ENCODE measurements at places on chromosomes 6 and 20. TPM values are rescaled to one million over a fixed set of nuclear protein-coding genes. Genes with fewer than 3 reads are reported as not detected.

DNA sequence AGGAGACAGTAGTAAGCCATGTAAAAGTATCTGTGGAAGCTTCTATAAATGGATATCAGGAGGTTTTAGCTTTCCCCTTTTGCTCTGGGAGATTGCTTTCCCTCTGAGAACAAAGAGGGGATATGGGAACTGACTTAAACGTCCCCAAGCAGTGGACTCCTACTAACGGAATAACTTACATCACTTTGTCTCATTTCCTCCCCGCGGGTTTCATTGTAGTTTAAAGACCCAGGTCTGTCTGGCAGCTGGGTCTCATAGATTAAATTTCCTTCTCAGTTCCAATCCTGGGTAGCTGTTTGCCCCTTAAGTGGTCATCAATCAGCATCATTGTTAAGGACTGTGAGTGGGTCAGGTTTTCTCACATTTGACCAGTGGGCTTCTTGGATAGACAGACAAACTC, 68.7 kb downstream of the PLAGL1 start:
- DNase-seq: no peak

DNA sequence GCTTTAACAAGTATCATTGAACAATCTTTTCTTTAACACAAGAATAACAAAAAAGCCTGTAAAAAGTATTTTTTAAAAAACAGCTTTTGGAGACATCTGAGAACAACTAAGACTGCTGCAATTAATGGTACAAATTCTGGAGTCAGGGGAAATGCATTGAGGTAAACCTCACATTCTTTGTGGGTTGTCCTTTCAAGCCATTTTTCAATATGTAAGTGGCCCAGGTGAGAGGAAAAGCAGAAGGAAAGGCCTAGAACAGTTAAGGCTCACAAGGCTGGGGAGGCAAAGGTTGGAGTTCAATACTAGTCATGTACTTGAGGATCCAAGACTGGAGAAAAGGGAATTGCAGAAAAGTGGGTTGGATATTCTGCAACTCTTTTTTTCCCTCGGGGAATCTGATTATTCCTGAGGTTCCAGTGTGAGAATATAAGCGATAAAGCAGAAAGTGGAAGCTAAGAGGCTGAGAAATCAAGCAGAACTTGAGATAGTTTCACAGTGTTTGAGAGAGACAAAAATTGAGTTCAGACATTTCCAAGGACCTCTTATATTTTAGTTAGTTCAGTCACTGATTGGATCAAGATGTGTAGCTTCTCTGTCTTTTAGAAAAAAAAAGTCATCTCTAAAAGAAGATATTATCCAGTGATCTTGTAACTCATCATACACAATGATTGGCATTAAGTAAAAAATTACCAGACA, 25.0 kb upstream of the TXLNB start:
- no peak for DNase-seq

DNA sequence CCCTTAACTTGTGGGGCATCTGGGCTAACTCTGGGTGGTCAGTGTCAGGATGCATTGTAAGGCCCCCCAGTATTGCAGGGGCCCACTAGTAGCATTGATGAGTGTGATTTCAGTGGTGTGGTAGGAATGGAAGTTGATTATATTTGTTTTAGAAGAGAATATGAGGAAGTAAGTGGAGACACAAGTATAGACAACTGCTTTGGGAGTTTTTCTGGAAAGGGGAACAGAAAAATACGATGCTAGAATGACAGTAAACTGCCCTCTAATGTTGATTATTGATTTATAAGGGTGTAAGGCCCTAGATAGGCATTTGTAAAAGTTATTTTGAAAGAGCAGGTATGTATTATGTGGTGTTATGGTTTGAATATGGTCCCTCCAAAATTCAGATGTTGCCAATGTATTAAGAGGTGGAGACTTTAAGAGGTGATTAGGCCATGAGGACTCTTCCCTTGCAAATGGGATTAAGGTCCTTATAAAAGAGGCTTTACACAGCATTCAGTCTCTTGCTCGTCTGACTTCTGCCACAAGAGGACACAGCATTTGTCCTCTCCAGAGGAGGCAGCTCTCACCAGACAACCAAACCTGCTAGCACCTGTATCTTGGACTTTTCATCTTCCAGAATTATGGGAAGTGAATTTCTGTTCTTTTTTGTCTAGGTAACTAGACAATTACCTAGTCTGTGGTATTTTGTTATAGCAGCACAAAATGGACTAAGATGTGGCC, 135.9 kb upstream of the DTNBP1 start:
- DNase-seq: no peak

- no peak for DNase-seq
These were observed 209.9 kb downstream of the ALDH8A1 start for GRCh38 chr6:134740027-134740373.

Gene HSPA1A
- 152 TPM for total RNA-seq

Gene PPP1R3D
- 8.5 TPM for total RNA-seq

- DNase-seq: no peak
These were observed 353.6 kb downstream of the ADGRB3 start for GRCh38 chr6:68988698-68989097.

Gene SLC22A3
- 11.0 TPM for total RNA-seq

Gene NKAIN4
- 4.0 TPM for total RNA-seq

- DNase-seq: no peak
These were observed 42.6 kb upstream of the PREP start for GRCh38 chr6:105445481-105445880.

DNA sequence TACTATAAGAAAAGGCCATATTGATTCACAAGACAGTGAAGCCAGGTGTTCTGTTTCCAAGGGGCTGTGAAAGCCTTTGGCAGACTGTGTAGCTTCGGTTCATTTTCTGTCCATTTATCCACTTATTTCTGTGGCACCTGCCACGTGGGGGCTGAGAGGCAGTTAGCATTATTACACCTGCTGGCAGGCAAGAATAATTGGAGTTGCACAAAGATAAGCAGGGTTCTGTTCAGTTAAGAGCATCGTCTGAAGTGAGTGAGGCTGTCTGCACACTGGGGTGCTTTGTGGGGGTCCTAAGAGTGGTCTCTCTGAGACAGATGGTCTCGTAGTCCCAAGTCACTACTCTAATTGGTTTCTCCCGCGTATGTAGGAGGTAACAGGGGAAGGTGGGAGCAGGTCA, 60.6 kb upstream of the CCN6 start:
- DNase-seq: no peak

DNA sequence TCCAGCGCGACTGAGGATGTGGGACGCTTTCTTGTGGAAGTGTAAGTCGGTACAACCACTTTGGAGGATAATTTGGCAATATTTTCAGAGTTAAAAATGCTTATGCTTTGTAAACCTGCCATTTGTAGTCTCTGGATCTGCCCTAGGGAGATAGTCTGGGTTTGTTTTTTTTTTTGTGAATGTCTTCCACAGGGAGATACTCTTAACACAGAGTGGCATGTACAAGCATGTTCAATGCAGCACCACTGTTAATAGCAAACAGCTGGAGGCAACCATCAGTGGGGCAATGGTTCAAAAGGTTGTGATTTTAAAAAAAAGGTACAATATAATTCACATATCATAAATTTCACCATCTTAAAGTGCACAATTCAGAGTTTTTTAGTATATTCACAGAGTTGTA, 22.4 kb downstream of the SLC9A8 start:
- DNase-seq: no peak

GRCh38 chr6:50837589-50838445, 19.1 kb downstream of the TFAP2B start:
- no peak for DNase-seq

GRCh38 chr6:29517728-29518440, 30.1 kb upstream of the MAS1L start:
- no peak for DNase-seq

Gene MPC1
- 40.9 TPM for total RNA-seq

DNA sequence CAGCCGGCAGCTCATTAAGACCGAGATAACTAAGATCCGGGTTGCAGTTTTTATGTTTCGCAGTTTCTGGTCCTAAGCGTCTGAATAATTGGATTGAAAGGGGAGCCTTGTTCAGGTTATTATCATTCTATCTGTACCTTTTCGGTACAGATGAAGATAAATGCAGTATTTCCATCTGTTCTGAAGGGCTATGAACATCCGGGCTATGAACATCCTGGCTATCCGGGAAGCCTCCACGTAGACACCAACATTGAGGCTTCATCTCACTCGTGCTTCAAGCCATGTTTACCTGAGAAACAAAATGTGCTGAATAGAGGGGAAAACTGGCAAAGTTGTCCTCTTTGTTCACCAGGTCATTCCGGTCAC, 399 bp upstream of the REPS1 start:
- no peak for DNase-seq

Gene LPA
- 4.0 TPM for total RNA-seq

- DNase-seq: no peak
These were observed 3.5 kb downstream of the CUL9 start for GRCh38 chr6:43185391-43185985.

Gene AVP
- not detected for total RNA-seq

DNA sequence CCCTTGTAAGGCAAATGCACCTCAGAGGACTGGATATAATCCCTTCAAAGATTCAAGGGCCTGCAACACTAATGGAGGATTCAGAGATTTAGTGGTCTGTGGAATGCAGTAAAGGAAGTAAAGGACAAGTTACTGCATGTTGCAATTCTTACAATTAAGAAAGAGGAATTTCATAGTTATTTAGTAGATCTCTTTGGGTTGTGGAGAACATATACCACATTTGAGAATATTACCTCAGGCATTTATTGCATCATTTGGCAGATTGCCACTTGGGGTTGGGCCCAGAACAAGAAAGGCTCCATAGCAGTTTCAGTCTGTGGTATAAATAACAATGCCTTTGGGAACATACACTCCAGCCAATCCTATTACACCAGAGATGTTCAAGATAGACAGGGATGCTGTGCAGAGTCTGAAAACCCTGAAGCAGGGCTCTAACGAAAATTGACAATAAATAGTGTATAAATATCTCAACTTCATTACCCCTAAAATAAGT, 20.9 kb upstream of the EPM2A start:
- peak; percentile 64 for DNase-seq

Gene PERP
- 27.6 TPM for total RNA-seq

DNA sequence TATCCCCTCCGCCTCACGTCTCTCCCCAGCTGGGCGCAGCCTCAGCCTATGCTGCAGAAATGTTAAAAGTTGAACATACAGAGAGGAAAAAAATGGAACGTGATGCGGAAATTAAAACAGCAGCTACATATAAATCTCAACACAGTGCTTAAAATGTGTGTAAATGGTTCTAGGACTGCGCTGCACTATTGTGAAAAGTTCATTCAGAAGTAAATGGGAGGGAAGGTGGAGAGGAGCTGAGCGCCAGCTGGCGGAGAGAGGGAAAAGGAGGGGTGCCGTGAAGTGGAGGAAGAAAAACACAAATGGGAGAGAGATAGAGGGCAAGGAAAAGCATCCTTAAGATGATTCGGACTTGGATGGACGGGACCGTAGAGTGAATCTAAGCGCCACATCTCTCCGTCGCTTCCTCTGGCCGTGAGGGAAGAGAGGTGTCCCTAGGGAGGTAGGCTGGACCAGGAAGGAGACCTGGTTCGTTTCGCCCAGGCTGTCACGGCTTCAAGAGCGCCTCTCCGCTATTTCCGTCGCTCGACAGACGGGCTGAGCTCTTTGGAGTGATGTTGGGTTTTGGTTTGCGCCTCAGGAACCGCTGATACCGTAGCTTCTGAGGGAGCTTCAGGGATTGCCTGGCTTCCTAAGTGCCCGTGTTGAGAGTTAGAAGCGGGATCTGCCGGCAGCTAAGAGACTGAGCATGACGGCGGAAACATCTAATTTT, 113.7 kb downstream of the TRIM27 start:
- no peak for DNase-seq

DNA sequence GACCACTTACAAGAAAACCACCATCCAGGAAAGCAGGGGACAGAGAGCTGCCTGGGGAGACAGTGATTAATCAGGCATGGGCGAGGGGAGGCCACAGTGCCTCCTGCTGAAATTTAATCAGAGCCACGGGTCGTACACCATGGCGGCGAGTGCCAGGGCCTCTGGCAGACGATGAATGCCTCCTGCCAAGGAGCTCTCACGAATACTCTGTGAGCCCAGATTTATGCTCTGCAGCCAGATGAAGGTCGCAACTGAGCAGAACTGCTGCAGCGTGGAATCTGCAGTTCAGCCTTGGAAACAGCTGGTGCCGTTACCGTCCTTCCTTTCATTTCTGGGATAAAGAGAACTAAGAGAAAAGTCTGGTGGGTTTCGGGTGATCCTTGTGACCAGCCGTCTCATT, 85.6 kb downstream of the BFSP1 start:
- DNase-seq: no peak

- no peak for DNase-seq
These were observed 128.7 kb upstream of the ARMC2 start for GRCh38 chr6:108719477-108719876.

Gene GPR31
- not detected for total RNA-seq

DNA sequence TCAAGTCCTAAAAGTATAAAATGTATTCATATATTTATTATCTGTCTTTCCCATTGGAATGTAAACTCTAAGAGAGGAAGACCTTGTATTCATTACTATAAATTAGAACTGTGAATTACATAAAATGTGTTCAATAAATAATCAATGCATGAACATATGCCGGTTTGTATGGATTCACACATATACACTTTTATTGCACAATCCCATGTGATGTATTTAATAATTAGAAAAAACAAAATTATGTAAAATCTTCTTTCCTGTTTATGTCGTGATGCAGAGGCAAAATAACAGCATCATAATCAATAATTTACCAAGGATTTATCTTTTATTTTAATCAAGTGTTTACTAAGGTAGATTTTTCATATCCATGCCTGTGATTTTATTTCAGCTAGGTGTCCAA, 240.5 kb downstream of the KHDRBS2 start:
- DNase-seq: no peak

GRCh38 chr6:128598571-128598970, 78.2 kb upstream of the PTPRK start:
- no peak for DNase-seq

- DNase-seq: no peak
These were observed 837 bp upstream of the OSER1 start for GRCh38 chr20:44211177-44212039.

GRCh38 chr6:109292983-109293586, 89.2 kb downstream of the CD164 start:
- DNase-seq: no peak

DNA sequence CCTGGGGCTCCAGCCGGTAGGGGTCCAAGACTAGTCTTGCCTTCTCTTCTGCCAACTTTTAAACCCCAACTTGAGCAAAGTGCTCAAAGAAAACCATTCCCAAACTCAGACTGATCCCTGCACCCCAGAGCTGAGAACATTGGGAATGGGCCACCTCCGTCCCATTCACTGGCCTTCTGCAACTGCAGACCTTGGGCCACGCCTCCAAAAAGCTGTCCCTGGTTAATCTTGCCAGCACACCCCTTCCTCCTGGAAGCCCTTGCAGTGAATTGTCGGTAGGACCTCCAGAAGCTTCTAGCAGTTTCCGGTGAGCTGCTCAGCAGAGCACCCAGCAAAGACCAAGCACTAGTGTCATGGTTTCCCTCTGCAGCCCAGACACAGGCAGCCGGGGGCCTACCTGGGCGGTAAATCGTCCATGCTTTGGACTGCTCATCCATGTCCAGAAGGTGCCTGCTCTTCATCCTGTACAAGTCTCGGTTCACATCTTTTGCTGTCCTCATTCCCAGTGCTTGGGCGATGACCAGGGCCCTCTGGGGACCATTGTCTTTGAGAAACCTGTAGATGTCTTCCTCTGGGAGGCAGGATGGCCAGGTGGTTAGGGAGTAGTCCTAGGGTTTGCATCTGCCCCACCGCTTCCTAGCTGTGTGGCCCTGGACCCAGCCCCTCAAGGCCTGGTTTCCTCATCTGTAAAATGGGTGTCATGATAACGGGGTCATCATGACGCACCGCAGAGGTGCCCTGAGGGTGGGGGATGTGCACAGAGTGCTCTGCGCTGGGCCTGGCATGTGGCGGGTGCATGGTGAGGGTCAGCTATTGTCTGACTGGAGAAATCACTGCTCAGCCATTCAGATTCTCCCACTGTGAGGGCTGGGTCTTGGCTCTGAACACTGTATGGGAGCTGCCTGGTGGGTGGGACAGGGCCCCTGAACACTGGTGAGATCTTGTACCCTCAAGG, 5.5 kb downstream of the ZBP1 start:
- no peak for DNase-seq
